NCI-H460 (cell line): ENCODE measurements at places on chromosomes 2 and 18.

- DNase-seq: peak; percentile 54
Measured at GRCh38 chr18:70781860-70782453, 493.1 kb downstream of the SOCS6 start.

GRCh38 chr2:37566517-37566981 is 104.9 kb downstream of the CDC42EP3 start:
- DNase-seq: no peak

GRCh38 chr2:238704471-238705225 is 143.2 kb upstream of the TWIST2 start:
- DNase-seq: no peak

DNA sequence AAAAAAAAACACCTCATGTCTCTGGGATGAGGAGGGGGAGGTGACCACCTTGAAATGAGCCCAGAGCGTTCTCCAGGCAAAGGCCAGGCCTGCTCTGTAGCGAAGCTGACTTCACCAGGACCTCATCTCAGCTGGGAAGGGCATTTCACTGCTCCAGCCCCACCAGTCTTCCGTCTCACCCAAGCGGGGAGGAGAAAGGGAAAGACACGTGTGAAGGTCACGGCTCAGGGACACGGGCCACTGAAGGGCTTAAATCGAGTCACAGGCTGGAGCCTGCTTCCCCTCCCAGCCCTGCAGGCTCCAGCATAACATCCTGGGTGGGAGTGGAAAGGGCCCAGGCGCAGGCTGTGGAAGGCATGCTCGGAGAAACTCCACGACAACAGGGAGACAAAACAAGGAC is 18.1 kb downstream of the THAP4 start:
- DNase-seq: no peak

- no peak for DNase-seq
Measured at GRCh38 chr2:202099515-202099914, 26.5 kb downstream of the KIAA2012 start.

- no peak for DNase-seq
Measured at GRCh38 chr2:62525549-62526269, 19.7 kb upstream of the TMEM17 start.

GRCh38 chr2:86107031-86107430 is 996 bp downstream of the PTCD3 start:
- no peak for DNase-seq

DNA sequence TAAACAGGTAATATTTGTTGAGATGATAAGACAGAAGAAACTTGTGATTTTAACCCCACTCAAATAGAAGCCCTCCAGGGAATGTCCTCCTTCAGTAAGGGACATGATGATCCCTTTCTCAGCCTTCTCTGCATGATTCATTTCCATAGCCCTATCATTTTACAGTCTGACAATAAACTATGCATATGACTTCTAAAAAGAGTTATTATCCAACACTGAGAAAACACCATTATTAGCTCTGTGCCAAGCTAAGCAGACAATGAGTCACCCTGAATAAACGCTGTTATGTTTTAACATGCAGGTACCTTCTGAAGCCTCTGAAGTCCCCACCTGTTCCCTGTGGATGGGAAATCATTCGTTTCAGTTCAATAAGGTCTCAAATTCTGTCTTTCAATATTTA is 54.7 kb downstream of the DTNB start:
- DNase-seq: no peak

DNA sequence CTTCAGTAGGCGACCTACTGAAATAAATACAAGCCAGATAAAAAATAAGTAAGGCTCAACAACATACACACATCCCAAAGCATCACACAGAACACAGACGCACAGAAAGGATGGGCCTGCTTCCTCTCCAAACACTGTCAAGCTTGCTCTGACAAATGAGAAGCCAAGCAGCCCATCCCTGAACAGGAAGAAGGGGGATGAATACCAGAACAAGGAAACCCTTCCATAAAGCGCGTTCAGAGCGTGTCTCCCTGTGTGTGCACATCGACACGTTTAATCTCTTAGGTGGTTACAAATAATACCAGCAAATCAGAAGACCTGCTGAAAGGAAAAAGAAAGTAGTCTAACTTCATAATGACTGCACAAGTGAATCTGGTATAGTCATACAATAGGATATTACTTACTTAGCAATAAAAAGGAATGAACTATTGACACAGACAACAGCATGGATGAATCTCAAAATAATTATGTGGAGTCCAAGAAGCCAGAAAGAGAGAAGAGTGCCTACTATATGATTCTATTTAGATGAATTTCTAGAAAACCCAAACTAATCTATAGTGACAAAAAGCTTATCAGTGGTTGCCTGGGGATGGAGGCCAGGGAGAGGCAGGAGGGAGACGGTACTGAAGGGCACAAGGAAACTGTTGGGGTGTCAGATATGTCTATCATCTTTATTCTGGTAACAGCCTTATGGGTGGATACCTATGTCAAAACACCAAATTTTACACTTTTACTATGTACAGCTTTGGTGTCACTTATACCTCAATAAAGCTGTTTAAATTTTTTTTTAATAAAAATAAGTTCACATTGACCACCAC is 26.8 kb downstream of the MBOAT2 start:
- DNase-seq: no peak

GRCh38 chr2:183089192-183089851 is 10.8 kb downstream of the DUSP19 start:
- no peak for DNase-seq

DNA sequence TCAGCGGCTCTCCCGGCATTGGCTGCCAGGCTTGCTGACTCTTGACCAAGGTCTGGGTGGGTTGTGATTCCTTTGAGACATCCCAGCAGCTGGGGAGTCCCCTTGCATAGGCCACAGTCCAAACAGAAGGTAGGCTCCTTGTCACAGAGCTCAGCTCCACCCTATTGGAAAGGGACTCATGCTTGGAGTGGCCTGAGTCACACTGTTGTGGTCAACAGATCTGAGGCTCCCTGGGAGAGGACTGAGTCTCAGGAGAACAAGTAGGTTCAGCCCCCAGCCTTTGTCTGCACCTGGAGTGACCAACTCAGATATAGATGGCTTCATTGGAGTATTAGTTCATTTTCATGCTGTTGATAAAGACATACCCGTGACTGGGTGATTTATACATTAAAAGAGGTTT is 32.1 kb upstream of the SH3BP4 start:
- DNase-seq: no peak

DNA sequence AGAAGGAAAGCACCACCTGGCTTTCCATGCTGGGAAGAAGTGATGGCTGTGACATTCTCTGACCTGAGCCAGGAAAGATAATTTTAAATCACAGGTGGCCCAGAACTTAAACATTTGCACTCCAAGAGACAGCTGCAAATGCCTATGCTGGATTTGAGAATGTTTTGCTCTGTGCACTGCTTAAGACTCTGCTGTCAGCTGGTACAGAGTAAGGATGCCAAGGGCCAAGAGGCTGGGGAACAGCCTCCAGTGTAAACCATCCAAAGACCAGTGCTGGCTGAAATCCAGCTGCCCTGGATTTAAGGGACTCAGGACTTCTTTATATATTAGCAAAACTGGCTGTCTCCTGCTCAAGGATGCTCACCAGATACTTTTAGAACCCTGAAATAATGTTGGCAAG is 3.9 kb downstream of the HOXD8 start:
- no peak for DNase-seq

DNA sequence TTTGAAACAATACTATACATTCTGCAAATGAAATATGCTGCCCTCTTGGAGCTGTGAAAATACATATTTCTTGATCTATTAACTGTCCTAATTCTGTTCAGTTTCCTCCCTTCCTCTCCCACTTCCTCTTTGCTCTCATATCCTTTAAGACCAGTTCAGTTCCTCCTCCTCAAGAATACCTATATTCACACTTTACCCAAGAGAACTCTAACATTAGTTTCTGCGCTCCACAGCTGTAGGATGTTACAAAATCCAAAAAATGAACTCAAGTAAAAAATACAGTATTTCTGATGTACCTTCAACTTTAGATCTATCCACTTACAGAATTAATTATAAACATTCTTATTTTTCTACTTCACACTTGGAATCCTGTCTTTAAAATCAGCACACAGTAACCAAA is 5.4 kb downstream of the ITSN2 start:
- no peak for DNase-seq

- DNase-seq: no peak
Measured at GRCh38 chr2:202122980-202123720, 50.1 kb downstream of the KIAA2012 start.

GRCh38 chr18:48326901-48327675 is 82.1 kb downstream of the ZBTB7C start:
- no peak for DNase-seq

GRCh38 chr18:24023185-24023814 is 8.7 kb downstream of the TTC39C start:
- no peak for DNase-seq

- no peak for DNase-seq
Measured at GRCh38 chr18:11163665-11164064, 14.3 kb upstream of the PIEZO2 start.

- no peak for DNase-seq
Measured at GRCh38 chr2:176166272-176166671, 9.2 kb downstream of the HOXD3 start.

DNA sequence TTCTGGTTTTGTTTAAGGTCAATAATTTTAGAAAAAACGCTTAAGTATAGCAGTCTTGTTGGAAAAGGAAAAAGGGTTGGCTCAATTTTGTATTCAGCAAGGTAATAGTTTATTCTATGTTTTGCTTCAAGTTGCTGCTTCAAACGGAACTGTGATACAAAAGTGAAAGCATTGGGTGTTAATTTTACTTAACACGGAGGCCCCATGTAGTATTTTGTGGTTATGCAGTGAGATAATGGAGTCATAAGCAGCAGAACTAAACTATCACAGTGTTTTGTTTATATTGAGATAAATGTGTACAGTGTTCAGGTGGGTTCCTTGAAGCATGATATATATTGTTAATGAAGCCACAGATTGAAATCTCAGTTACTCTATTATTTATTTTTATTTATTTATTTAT is 67.0 kb upstream of the LYPD6B start:
- DNase-seq: no peak

GRCh38 chr2:235594041-235594440 is 100.2 kb downstream of the AGAP1 start:
- peak; percentile 75 for DNase-seq

DNA sequence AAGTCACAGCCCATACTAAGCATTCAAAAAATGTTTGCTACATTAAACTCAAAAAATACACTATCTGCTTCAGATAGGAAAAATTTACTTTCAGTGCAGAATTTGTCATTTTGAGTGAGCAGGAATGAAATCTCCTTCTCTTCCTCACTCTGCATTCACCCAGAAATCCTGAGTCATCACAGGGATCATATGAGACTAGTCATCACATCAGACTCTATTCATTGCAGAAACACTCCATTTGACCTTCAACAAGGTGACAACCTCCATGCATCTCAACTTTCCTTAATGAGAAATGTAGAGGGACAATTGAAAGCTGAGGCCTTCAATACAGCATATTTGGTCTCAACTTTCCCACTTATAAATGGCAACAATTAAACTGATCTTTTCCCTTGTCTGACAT is 130.4 kb upstream of the CYP26B1 start:
- no peak for DNase-seq

GRCh38 chr18:77207540-77207939 is 42.1 kb upstream of the GALR1 start:
- DNase-seq: peak; percentile 72

DNA sequence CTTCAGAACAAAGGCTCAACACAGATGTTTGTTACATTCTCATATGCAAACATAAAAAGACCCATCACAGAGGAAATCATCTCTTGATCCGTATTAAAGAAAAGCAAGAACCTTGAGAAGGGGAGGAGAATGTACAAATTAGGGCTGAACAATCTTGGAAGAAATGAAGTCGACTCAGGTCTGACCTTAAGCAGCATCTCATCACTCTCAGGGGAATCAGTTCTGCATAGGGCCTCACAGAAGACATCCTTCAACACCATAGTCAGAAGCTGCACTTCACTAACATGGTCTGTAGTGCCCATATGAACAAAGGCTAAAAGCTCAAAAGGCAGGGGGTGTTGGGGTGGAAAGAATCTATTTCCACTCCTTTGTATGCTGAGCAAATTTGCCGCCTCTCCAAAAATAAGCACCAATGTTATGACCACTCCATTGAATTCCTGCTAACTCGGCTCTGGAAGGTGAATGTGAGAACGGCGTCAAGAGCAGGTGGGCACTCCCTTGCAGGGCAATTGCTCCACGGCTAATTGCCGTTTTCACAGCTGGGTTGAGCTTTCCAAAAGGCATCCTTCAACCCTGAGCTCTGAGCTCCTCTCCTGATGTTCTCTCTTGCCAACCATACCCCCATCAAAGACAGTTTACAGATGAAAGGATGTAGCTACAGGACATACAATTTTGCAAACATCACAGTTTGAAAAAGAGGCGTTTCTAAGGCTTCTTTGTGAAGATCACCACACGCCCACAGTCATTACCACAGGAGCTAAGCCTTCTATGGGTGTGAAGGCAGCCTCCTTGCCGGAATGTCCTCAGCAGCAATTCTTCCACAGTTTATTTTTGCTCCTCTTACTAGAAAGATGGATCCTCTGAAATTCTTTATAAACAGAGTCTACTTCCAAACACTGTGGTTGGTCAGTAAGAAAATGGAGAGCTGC is 10.0 kb downstream of the KLF7 start:
- DNase-seq: no peak

DNA sequence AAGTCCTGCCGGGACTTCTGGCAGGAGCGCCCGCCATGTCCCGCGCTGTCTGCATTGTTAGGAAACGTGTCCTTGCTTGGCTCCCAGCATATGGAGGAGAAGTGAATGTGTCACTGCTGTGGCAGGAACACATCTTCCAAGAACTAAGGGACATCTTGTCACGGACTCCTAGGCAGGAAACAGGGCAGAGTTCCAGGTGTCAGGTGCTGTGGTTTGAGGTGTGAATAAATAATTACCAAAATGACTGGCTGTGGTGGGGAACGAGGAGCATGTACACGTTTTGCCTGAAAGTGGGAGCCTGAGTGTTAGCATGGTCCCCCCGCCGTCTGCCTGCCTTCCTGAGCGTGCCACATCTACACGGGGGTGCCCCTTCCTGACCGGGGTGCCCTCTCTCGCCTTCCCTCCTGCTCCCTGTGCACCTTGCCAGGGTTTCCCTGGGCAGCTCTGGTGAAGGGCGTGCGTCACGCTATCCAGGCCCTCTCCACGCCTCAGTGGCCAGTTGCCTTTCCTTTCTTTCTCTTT is 237.5 kb downstream of the LDLRAD4 start:
- DNase-seq: no peak

GRCh38 chr18:75753753-75754152 is 326.2 kb upstream of the SMIM21 start:
- DNase-seq: no peak

DNA sequence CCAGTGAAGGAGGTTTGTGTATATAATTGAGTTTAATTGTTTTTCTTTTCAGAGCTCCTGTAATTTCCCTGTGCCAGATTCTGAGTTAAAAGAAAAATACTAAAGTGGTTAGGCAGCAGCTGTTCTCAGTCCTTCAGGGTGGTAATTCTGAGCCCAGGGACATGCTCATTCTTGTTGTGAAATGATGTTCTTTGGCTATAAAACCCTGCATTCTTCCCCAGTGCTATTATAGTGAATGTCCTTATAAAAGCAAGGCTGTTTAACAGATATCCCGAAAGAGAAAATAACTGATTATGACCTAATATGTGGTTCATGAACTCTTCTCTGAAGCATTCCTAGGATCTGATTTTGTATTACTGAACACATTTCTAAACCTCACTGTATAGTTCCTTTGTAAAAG is 34.0 kb downstream of the ADAM23 start:
- DNase-seq: no peak
